ENCODE measurements at places on chromosomes 1 and 21.

DNA sequence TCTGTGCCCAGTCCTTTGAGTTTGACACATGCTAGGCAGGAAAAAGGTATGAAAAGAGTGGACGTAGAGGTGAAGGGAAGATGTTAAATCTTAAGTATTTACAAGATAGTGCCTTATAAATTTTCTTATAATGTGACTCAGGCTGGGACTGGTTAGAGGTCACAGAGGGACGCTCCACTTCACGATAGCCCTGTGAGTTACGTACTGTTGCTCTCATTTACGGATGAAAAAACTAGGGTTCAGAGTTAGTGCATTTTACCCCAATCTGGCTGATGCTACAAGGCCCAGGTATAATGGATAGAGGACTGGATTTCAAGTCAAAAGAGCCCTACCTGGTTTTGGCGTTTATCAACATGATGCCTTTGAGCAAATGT lies 1.4 kb upstream of the TUT4 start:
- DNase-seq = no peak

GRCh38 chr1:171488190-171488929 lies 3.0 kb downstream of the PRRC2C start:
- no peak for DNase-seq

DNA sequence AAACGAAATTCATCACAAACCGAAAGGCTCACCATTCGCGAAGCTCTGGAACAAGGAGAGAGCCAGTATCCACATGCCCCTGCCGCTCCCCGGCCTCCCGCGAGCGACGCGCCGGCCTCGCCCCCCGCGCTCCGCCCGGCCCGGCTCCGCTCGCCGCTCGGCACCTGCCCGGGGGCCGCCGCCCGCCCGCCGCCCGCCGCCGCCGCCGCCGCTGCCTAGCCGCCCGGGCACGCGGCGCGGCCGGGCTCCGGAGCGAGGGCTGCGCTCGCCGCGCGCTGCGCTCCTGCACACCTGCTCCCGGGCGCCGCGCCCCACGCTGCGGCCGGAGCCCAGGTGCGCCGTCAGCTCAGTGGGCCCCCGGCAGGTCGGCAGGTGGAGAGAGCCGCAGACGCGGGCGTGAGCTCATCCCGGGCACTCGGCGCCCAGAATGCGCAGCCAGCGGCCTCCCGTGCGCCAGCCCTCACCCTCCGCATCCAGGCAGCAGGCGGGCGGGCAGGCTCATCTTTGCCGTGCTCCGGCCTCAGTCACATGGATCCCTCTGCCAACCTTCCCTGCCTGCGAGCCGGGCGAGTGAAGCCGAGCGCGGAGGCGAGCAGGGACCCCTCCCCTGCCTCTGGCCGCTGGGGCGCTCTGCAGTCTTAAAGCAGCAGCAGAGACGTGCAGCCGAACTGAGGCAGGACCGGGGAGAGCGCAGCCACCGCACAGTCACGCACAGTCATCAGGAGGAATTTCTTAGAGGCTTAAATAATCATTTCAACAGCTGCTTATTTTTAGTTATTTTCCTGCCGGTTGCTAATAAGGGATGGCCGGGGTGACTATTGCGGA lies at the start of gene DSCAM:
Gene DSCAM, minus strand, starts transcription at position 572 of the 825 bp plus-strand sequence. Its CDS starts 497 bp downstream, at position 75.
- no peak for DNase-seq

- DNase-seq = no peak
Observed at GRCh38 chr1:6783221-6783620, 2.0 kb upstream of the CAMTA1 start.

DNA sequence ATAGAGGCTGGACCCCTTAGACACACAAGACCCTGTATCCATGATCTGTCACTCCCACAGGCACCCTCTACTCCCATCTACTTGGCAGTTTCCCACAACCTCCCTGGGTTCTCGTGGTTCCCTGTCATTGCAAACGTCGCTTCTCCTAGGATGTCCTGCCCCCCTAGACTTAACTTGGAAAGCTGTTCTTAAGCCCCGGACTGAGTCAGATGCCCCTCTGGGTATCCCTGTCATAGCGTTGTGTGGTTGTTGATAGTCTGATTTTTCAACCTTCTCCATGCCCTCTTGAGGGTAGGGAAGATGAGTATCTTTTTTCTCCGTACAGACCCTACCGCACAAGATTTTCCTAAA lies 11.8 kb downstream of the RCC1 start:
- DNase-seq = no peak

DNA sequence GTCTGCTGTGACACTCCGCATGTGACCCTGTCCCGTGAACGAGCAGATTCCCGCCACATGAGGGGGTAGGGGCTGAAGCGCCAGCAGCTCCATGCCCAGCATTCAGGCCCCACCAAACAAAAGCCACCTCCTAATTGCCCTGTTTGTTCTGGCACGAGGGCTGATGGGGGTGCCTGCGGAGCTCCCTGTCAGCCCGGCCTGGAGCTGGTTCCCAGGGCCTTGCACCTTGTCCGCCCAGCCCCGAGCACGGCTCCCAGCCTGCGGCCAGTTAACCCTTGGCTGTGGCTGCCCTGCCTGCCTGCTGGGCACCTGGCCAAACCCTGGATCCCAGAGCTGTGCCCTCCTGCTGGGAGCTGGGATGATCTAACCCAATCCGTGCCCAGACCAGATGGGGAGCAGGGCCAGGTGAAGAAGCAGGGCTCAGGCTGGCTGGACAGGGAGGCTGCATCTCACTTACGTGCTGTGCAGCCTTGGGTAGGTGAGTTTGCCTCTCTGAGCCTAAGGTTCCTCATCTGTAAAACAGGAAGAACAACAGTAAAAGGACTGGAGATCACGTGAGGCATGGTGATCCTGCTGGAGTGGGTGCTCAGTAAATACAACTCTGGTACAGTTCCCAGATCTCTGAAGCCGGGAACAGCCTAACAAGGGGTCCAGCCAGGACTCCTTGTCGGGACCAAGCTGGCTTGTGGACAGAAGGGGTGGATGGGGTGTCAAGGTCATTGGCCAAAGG lies 110.9 kb upstream of the IFFO2 start:
- no peak for DNase-seq

- DNase-seq = no peak
Observed at GRCh38 chr21:29656504-29657239, 283.1 kb downstream of the GRIK1 start.

GRCh38 chr1:160370561-160371345 lies 3.9 kb downstream of the NHLH1 start:
- no peak for DNase-seq

DNA sequence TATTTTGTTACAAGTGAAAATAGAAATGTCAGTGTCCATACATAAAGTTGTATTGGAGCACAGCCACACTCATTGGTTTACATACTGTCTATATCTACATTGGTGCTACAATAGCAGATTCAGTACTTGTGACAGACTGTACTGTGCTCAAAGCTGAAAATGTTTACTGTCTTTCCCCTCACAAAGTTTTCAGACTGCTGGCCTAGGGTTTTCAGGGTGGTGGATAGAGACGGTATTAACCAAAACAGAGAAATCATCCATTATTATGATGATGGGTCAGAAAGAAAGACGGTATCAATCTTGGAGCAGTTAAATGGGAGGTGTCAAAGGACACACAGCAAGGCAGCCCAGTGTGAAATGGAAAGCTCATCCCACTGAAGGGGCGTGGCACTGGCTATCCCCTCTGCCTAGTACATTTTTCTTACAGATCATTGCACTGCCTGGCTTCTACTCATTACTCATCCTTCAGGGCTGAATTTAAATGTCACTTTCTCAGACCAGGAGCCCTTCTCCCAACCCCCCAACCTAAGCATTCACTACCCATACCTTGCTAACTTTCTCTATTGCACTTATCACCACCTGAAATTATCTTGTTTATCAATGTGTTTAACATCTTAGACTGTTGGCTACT lies 10.2 kb downstream of the JAK1 start:
- no peak for DNase-seq

- DNase-seq = no peak
Observed at GRCh38 chr1:232472485-232473041, 157.4 kb downstream of the SIPA1L2 start.

DNA sequence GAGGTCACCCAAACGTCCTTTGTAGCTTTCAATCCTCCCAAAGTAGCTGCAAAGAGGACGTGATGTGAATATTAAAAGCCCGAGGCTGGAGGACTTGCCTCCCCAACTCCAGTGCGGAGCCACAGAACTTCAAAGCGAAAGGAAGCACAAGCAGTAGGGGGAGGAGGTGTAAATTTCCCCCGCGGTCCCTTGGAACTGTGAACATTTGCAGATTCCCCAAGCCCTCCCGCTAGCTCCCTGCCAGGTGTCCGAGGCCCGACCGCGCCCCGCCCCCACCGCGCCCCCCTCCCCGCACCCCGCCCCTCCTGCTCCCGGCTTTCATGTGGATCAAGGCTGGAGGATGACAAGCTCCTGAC lies 41.5 kb upstream of the HAO2 start:
- DNase-seq = no peak

DNA sequence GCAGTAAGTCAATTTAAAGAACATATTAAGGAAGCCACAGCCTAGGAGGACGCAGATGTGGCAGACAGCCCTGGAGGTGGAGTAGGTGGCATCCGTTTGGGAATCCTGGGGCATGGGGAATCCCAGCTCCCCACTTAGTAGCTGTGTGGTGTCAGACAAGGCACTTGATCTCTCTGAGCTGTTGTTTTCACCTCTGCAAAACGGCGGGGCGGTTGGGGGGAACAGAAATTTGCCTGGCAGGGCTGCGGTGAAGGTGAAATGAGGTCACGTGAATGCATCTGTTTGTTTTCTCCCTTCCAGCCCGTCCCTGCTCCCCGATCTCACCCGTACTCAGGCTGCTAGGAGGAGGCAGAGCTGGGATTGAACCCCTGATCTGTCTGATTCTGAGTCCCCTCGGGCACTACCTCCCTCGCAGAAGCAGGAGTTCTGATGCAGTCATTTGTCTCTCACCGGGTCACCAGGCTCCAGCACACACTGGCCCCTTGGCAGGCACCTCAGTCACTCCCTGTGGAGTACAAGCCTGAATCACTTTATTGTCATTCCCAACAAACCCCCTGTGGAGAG lies 2.2 kb upstream of the LAPTM5 start:
- no peak for DNase-seq
